Cerebellar cortex (tissue), 1 donor: ENCODE measurements at places on chromosomes 3 and 15.

- no peak for DNase-seq
Observed at GRCh38 chr15:95603802-95604201, 726.7 kb upstream of the NR2F2 start.

DNA sequence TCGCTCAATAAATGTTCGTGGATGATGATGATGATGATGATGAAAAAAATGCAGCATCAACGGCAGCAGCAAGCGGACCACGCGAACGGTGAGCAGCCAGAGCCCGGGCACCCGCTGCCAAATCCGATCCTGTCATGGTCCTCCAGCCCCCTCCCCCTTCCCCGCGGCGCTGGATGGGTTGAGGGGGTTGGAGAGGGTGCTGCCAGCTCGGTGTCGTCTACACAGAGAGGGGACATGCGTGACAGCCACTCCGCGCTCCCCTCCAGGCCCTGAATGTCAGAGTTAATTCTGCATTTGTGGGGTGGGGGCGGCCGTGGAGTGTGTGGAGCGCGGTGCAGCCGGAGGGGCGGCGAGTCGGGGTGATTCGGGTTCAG is 722 bp downstream of the CACNA1D start:
- DNase-seq = no peak

DNA sequence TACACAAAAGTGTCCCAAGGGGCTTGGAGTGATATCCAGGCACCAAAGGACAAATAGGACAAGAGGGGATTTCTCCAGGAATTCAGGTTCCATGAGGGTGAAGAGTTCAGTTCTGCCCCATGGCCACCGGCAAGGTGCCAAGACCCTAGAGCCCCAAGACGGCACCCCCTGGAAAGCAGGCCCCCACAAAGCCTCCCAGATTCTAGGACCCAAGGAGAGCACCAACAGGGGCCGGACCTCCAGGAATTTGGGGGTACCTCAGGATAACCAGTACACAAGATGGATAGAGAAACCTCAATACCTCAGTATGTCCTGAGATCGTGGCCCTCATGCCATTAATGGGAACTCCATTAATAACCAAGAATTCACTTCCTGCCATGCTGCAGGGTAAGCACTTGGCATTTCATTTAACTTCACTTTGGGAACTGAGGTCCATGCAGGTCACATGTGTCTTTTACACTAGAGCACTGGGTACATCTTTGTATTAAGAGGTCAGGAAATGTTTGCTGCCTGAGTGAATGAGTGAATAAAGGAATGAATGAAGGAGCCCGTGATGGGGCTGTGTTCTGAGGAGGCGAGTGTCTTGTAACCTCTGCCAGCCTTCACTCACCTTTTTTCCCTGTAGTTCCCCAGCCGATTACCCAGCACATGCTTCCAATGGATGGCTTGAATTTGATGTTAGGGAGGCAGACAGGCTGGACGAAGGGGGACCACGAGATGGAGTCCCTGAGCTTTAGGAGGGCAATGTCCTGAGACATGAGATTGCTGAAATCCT is 15.5 kb upstream of the PRSS50 start:
- peak; percentile 3 for DNase-seq

- peak; percentile 9 for DNase-seq
Observed at GRCh38 chr3:71684757-71685386, 40.3 kb downstream of the EIF4E3 start.

DNA sequence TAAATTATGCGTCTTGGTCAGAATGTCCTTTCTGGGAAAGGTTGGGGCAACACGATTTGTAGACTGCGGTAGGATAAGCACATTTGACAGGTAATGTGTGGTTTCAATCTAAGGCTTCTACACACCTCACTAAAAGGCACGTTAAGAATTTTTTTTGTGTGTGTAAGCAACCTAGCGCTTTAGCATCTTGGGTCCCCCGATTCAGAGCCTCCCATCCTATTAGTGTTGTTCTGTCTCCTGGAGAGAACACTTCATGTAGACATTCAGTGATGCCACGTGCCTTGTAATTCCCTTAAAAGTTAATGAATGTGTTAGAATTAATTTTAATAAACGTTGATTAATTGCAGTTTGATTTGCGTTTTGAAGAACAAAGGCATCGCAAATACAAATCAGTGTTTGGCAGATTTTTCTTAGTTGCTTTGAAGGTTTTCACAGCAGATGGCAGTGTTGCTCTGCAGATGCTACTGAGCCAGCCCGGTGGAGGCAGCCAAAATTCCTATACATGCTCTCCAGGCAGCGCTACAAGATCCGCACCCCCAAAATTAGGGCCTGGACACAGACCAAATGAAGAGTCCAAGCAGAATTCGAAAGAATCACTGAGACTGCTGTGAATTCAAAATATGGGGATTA is 63.5 kb downstream of the OTOL1 start:
- peak; percentile 65 for DNase-seq

DNA sequence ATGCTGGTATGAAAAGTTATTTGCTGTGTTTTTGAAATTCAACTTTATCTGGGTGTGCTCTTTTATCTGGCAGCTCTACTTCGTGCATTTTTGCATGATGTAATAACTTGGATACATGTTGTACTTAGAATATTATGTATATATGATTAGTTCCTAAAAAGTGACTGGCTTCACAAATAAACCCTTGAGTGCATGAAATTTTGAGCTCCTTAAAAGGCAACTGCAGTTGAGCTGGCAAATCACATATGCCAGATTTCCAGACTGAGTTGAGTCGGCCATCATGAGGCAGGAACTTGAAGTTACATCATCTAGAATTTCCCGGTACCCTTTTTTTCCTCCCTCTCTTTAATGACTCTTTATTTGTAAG is 162.5 kb downstream of the FNDC3B start:
- DNase-seq = no peak

DNA sequence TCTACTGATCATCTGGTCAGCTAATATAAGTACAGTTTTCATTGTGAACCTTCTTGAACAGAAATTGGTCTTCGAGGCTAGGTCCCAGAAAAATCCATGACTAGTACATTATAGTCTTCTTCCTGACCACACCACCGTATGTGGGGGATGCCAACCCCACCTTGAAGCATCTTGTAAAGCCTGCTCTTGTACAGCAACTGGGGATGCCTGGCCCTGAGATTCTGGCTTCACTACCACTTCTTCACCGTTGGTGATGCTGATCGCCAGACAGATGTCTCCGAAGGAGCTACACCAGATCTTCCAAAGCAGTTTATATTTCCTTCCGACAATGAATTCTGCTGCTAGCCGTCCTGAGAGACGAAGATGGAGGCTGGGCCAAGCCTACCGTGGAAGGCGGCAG is 238.3 kb downstream of the CDIN1 start:
- DNase-seq = no peak
